Esophagus mucosa (tissue), 1 donor: ENCODE measurements at places on chromosomes 4 and X.
A peak's percentile ranks its signal among the peaks of the same experiment; 100 is the strongest.

GRCh38 chr4:184267206-184267608 is 49.5 kb upstream of the ENPP6 start:
- no peak for ATAC-seq

GRCh38 chr4:45349859-45350258 is 623.5 kb upstream of the GNPDA2 start:
- ATAC-seq, result no peak

- no peak for ATAC-seq
Observed at GRCh38 chr4:108622022-108622421, 1.6 kb downstream of the RPL34 start.

DNA sequence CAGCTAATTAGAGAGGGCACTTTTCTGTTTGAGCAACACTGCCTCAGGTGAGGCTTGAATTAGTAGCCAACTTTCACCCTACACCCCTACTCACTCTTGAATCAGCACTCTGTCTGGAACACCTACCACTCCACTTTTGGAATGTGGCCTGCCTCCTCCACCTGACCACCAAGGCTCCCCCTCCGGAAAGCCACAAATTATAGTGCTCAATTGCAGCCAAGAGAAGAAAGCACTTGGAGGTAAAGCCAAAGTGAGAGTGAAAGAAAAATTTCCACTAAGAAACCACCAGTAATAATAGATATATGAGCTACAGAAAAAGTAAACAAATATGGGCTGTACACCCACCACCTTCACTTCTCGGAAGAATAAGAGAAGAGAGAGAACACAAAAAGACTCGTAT is 41.1 kb downstream of the PPP3CA start:
- no peak for ATAC-seq

DNA sequence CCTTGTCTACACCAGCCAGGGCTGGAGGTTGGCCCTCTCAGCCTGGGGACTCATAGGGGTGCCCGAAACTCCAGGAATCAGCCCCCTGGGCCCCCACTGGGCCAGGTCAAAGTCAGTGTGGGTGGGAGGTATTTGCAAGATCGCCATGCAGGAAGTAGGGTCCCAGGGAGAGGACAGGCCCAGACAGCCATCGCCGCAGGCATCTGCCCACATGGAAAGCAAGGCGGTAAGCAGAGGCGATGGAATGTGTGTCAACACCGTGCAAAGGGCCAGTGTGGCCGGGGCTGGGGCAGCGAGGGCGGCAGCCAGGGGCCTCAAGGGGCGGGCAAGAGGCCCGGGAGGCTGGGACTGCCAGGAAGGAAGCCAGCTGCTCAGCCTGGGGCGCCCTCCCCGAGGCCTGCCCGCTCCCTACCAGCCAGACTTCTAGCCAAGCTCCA is 19.3 kb upstream of the DUSP9 start:
- ATAC-seq, result no peak

DNA sequence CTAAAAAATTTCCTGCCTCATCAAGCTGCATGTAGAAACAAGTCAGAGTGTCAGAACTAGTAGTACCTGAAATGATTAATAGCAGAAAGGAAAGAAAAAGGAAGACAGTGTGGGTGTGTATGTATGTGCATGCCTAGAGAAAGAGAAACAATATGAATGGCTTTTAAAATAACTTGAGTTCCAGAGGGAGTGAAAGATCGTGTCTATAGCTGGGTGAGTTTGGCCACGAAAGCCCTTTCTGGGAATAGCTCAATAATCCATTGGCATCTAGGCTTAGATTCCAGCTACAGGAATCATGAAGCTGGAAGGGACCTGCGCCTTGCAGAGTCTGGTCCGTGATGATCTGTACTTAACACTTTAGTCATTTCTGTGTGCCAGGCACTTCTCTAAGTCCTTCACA is 195.6 kb downstream of the RAPGEF2 start:
- ATAC-seq, result peak; percentile 98

DNA sequence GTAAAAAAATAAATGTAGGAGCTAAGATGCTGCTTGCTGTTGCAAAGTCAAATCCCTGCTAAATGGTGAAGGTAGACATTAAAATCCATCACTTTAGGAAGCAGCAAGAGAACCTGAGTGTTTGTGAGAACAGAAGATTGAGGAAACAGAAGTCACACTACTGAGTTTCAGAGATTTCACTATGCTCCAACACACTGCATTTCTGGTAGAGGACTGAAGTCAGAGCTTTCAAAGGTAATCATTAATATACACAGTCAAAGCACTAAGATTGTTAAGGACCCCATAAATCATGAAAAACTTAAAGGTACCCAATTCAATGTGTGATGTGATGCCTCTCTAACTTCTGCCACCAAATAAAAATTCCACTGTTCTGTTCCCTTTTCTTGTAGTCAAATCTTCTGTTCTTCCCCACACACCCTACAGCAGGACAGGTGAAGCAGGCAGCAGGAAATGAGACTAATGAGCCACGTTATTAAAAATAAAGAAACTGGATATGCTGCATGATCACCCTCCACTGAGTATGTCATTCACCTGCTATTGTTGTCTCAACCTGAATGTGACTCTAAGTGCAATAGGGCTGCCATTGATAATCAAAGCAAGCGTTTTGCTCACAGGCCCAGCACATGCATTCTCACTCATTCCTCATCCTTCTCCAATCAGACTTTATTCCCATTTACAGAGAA is 28.9 kb upstream of the APELA start:
- no peak for ATAC-seq

DNA sequence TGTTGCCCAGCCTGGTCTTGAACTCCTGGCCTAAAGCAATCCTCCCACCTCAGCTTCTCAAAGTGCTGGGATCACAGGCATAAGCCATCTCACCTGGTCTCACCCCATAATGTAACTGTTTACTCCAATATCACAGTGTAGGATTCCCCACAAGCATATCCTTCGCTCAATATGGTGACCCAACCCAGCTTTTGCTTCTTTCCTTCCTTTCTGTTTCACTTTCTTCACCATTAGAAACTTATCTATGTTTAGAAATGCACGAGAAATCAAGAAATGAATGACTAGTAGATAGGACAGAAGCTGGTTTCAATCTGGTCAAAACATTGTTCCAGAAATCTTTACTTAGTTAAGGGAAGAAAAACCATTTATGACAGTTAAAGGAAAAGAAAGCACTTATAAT is 18.9 kb downstream of the TSPAN5 start:
- ATAC-seq, result no peak
